ENCODE measurements at places on chromosomes 2 and 18. TPM values are rescaled to one million over a fixed set of nuclear protein-coding genes. Genes with fewer than 3 reads are reported as not detected.

DNA sequence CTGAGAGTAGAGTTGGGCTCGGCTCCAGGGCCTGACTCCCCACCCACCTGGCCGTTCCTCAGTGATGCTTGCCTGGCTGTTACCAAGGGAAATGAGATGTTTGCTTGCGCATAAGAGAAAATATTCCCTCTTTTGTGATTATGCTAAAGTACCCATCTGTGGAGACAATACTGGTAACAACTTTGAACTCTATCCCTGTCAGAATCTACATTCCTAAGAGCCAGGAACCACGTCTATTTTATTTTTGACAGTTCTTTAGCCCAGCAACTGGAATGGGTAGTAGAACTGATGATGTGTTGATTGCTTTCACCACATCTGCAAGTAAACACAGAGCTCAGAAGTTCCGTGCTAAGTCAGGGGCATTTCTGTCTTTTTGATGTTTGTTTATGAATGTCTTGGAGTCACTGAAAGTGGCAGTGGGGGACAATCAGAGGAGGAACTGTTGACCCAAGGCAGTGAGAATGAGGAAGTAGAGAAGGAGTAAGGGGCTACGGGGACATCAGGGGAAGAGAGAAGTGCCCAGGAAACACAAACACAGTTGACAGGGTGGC lies 348.3 kb upstream of the SOX11 start:
- no peak overlapping the region for H3K4me3 ChIP-seq
- no peak overlapping the region for H3K27ac ChIP-seq
- no peaks in the 10 kb centered on the region for H3K36me3 ChIP-seq
- H3K27me3 ChIP-seq = no peaks in the 10 kb centered on the region

GRCh38 chr2:149872041-149872440 lies 284.5 kb upstream of the MMADHC start:
- no peak for DNase-seq
- no peak overlapping the region for H3K27ac ChIP-seq
- no peaks in the 10 kb centered on the region for H3K27me3 ChIP-seq
- H3K36me3 ChIP-seq = no peaks in the 10 kb centered on the region
- peaks cover 4% of the 10 kb centered on the region for H3K4me1 ChIP-seq

DNA sequence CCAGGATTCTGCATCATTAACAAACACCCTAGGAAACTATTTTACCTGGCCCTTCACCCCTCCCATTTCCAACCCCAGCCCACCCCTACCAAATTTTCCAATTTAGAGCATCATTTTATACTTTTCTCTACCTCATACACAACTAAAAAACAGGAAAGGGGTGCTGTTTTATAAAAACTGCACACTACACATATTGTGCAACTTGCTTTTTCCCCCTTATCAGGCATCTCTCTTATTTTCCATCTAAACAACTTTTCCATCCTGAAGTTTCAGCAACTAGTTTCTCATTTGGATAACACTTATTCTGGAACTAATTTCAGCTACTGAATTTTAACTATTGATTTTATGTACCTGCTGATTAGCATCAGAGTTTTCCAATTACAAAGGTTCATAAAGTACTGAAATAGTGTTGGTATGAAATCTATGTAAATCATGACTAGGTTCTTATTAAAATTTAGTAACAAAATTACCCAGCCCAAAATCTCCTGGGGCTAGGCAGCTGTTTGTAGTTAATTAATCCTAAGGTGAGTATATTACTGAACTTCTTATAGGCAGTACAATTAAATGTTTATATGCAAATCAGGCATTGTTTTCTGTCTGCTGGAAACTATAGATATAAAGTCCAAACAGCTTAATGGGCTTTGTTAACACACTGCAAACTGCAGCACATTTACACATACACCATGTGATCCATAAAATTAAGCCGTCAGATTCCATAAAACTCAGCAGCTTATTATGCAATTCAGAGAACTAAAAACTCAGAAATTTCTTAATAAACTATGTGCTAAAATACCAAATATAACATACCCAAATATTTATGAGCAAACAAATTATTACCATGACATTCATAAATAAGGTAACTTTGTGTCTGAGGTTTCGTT lies 7.9 kb downstream of the SF3B1 start:
- H3K4me1 ChIP-seq = peaks cover 91% of the 10 kb centered on the region
- no peak overlapping the region for H3K27ac ChIP-seq
- no peak overlapping the region for H3K4me3 ChIP-seq
- no peaks in the 10 kb centered on the region for H3K27me3 ChIP-seq
- no peaks in the 10 kb centered on the region for H3K36me3 ChIP-seq

Gene CYP27C1
- 0.12 TPM for total RNA-seq

Gene NR4A2
- 5.0 TPM for total RNA-seq
